Stimulated activated CD4-positive, alpha-beta T cell treated with anti-CD3 and anti-CD28 coated beads, Interleukin-4, amount 100 ng/mL, for 1 hour (primary cell): ENCODE measurements at places on chromosomes 1 and 21.
A peak's percentile ranks its signal among the peaks of the same experiment; 100 is the strongest.

GRCh38 chr1:39692152-39693074 lies 1.2 kb upstream of the HPCAL4 start:
- peak; percentile 12 for DNase-seq

GRCh38 chr21:46650476-46651098 lies 15.1 kb downstream of the PRMT2 start:
- DNase-seq = no peak

DNA sequence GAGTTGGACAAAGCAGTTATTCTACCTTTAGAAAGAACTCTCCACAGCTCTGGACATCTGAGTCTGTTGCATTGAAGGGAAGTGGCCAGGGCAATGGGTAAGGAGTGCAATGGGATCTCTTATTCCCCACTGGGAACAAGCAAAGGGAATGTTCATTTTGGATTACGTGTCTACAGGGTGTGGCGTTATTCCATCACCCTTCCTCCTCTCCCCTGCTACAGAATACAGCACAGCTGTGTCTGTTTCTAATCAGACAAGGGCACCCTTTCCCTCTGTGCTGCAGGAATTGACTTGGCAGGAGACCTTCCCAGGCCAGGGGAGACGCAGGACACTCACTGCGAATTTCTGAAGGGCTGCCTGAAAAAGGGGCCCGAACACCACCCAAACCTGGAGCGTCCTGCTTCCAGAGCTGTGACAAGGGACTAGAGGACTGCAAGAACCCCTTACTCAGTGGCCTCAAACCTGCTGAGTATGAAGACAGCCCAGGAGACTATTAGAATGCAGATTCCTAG lies 163.6 kb upstream of the RAB4A start:
- no peak for DNase-seq

- no peak for DNase-seq
These were observed 15.4 kb downstream of the ZP4 start for GRCh38 chr1:237875291-237875690.

GRCh38 chr1:221712776-221713431 lies 29.0 kb downstream of the DUSP10 start:
- DNase-seq = peak; percentile 50

- DNase-seq = no peak
These were observed 113.4 kb upstream of the SLC25A33 start for GRCh38 chr1:9425859-9426258.

DNA sequence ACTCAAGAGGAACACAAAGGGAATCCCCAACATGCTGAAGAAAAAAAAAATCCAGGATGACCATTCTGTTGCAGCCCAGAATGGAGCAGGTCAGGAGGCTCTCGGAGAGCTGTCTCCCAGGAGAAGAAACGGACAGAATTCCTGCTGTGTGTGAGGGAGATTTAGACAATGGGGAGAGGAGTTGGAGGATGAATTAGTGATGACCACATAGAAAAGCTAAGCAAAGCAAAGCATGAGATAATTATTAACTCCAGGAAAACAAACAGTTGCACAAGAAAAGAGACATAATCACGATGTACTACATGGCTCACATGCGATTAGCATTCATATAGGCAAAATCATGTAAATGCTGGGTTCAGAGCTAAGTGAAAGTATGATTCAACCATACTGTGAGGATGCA lies 61.1 kb upstream of the SMYD2 start:
- DNase-seq = no peak

GRCh38 chr1:173195596-173196088 lies 11.5 kb downstream of the TNFSF4 start:
- no peak for DNase-seq

DNA sequence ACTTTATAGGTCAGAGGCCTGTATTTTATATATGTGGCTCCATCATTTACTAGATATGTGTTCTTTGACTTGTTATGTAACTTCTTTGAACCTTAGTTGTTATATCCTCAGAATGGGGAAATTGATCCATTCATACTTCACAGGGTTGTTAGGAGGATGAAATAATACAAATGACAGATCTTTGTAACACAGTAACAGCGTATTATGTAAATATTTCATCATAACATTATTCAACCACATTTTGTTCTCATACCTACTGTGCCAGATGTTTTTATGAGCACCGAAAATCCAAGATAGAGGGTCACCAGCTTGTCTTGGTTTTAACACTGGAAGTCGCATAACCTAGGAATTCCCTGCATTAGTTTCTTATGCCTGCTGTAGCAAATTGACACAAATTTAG lies 3.3 kb downstream of the SUCO start:
- DNase-seq = no peak

- no peak for DNase-seq
These were observed 32.8 kb upstream of the CASZ1 start for GRCh38 chr1:10829067-10829818.

- no peak for DNase-seq
These were observed 57.4 kb upstream of the AJAP1 start for GRCh38 chr1:4597020-4597419.

- no peak for DNase-seq
These were observed 101.6 kb downstream of the BRINP3 start for GRCh38 chr1:190376044-190376443.
